ENCODE measurements at places on chromosomes 3 and 15.

DNA sequence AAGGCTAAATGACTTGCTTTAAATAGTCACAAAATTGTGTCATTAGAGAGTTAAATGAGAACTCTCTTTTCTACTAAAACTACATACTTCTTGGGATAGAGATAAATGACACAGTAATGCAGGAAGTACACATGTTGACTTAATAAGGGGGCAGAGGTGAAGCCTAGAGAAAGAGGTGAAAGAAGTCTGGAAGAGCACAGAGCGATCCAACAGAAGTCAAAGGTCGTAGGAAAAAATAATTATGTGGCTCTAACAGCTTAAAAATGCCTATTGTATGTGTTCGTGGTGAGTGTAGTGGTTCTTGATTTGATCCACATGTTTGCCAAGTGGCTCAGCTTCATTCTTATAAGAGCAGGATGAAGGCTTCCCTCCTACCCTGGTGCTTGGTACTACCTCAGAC, 61.7 kb downstream of the TMEM212 start:
- H3K27me3 ChIP-seq = no peaks in the 10 kb centered on the region
- no peak overlapping the region for H3K4me3 ChIP-seq
- H3K27ac ChIP-seq = no peak overlapping the region
- no peaks in the 10 kb centered on the region for H3K36me3 ChIP-seq
- no peaks in the 10 kb centered on the region for H3K4me1 ChIP-seq

DNA sequence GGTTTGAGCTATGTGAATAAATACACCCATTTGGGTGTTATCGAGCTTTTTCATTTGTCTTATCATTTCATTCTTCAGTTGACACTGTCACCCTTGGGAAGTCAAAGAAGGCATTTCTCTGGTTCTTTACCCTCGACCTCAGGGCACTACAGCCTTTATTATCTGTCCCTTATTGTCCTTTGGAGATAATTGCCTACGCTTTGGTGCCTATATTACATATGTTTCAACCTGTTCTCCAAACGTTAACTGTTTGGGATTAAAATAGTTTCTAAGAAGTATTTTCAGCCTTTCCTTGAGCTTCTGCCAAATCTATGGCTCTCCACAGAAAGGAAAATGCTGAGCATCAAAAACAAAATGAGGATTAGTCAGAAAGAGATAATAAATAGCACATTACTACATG, 395.4 kb upstream of the ADAMTS9 start:
- no peaks in the 10 kb centered on the region for H3K27me3 ChIP-seq
- H3K27ac ChIP-seq = no peak overlapping the region
- no peak for DNase-seq
- peaks cover 12% of the 10 kb centered on the region for H3K4me1 ChIP-seq

GRCh38 chr3:43769885-43770425, 79.2 kb downstream of the ABHD5 start:
- H3K4me3 ChIP-seq = no peak overlapping the region
- H3K27ac ChIP-seq = no peak overlapping the region
- no peak for DNase-seq
- peaks cover 1% of the 10 kb centered on the region for H3K4me1 ChIP-seq
- H3K27me3 ChIP-seq = no peaks in the 10 kb centered on the region

GRCh38 chr3:23624305-23624704, 181.4 kb upstream of the UBE2E1 start:
- no peaks in the 10 kb centered on the region for H3K4me1 ChIP-seq
- no peaks in the 10 kb centered on the region for H3K36me3 ChIP-seq
- H3K4me3 ChIP-seq = no peak overlapping the region
- H3K27ac ChIP-seq = no peak overlapping the region
- H3K27me3 ChIP-seq = no peaks in the 10 kb centered on the region
- DNase-seq = no peak

GRCh38 chr3:133840767-133841166, 35.2 kb downstream of the SRPRB start:
- H3K27me3 ChIP-seq = no peaks in the 10 kb centered on the region
- no peaks in the 10 kb centered on the region for H3K4me1 ChIP-seq
- no peak overlapping the region for H3K27ac ChIP-seq
- DNase-seq = no peak
- no peaks in the 10 kb centered on the region for H3K36me3 ChIP-seq

DNA sequence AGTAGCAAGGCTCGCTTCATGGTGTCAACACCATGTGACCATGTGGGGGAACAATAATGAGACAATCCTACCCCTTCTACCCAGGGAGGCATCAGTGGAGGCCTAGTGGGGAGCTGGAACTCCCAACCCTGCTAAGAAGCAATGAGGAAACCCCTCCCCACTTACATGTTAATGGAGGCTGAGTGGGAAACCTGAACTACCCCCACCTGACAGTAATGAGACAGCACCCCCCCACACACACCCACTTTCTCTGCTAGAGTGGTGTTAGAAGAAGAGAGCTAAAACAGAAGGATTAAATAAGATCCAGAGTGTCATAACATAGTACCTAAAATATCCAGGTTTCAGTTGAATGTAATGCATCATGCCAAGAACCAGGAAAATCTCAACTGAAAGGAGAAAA, 78.6 kb downstream of the NEO1 start:
- no peaks in the 10 kb centered on the region for H3K36me3 ChIP-seq
- no peak for DNase-seq
- H3K4me3 ChIP-seq = no peak overlapping the region
- H3K27ac ChIP-seq = no peak overlapping the region

GRCh38 chr15:101560722-101561583, 71.4 kb upstream of the PCSK6 start:
- H3K4me1 ChIP-seq = no peaks in the 10 kb centered on the region
- no peak for DNase-seq
- no peak overlapping the region for H3K4me3 ChIP-seq
- no peaks in the 10 kb centered on the region for H3K36me3 ChIP-seq

- no peak for DNase-seq
- no peaks in the 10 kb centered on the region for H3K36me3 ChIP-seq
- no peak overlapping the region for H3K4me3 ChIP-seq
- H3K27ac ChIP-seq = no peak overlapping the region
- H3K4me1 ChIP-seq = no peaks in the 10 kb centered on the region
These were observed 11.0 kb downstream of the CRTC3 start for GRCh38 chr15:90540768-90541167.

GRCh38 chr3:36408146-36408545, 27.8 kb downstream of the STAC start:
- peak; percentile 49 for DNase-seq
- no peak overlapping the region for H3K27ac ChIP-seq
- no peaks in the 10 kb centered on the region for H3K27me3 ChIP-seq
- no peaks in the 10 kb centered on the region for H3K36me3 ChIP-seq

Data from mesendoderm (in vitro differentiated cells).